Inflammatory macrophage (primary cell): ENCODE measurements at places on chromosomes 3 and 15.

DNA sequence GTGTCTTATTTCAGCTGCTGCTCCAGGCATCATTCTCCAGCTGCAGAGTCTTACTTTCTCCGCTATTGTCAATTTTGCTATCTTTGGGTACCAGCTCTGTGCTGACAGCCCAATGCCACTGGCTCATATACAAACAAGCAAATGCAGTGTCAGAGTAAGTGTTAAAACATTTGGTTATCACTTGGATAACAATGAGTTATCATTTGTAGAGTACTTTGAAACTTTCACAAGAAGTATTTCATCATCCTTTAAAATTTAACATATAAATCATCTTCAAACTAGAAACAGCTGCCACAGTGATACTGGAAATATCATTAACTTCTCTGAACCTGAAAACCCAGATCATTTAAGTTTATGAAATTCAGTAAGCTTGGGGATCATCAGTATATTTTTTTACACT, 13.8 kb downstream of the TSPAN3 start:
- DNase-seq = no peak

GRCh38 chr3:196175116-196175625, 36.0 kb downstream of the ZDHHC19 start:
- DNase-seq = no peak

GRCh38 chr3:51921081-51921578, 18.0 kb upstream of the IQCF1 start:
- no peak for DNase-seq

GRCh38 chr15:95716708-95717107, 613.8 kb upstream of the NR2F2 start:
- no peak for DNase-seq

GRCh38 chr3:15505479-15506165, 15.9 kb downstream of the COLQ start:
- DNase-seq = no peak
